ENCODE measurements at places on chromosomes 12 and 14. TPM values are rescaled to one million over a fixed set of nuclear protein-coding genes. Genes with fewer than 3 reads are reported as not detected.

DNA sequence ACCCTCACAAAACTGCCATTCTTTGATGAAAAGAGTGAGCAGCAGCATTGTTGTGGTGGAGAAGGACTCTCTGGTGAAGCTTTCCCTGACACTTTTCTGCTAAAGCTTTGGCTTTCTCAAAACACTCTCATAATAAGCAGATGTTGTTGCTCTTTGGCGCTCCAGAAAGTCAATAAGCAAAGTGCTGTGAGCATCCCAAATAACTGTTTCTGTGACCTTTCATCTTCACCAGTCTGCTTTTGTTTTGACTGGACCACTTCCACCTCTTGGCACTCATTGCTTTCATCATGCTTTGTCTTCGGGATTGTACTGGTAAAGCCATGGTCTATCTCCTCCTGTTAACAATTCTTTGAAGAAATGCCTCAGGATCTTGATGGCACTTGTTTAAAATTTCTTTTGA is 424.7 kb upstream of the TMPO start:
- no peak for ATAC-seq

- ATAC-seq: no peak
Measured at GRCh38 chr14:51806026-51807023, 54.1 kb upstream of the GNG2 start.

- no peak for ATAC-seq
Measured at GRCh38 chr14:29220566-29220965, 454.0 kb downstream of the FOXG1 start.

GRCh38 chr12:54030889-54031471 is 1.9 kb upstream of the HOXC5 start:
- no peak for ATAC-seq

Gene CMKLR1
- not detected for total RNA-seq

Gene SLC38A4
- not detected for total RNA-seq

Gene DNM1L
- total RNA-seq: 44.7 TPM

Data from activated T-helper 17 cell treated with anti-CD3 and anti-CD28 coated beads, Interleukin-2, amount 50 U/mL, for 72 hours (primary cell).